ENCODE measurements at places on chromosomes 7 and 10.

- DNase-seq, result no peak
Observed at GRCh38 chr7:68936471-68937035, 661.7 kb upstream of the AUTS2 start.

GRCh38 chr10:42149027-42149700 lies 489.2 kb downstream of the ZNF33B start:
- no peak for DNase-seq

- DNase-seq, result no peak
Observed at GRCh38 chr7:30366606-30367005, 82.2 kb downstream of the ZNRF2 start.

DNA sequence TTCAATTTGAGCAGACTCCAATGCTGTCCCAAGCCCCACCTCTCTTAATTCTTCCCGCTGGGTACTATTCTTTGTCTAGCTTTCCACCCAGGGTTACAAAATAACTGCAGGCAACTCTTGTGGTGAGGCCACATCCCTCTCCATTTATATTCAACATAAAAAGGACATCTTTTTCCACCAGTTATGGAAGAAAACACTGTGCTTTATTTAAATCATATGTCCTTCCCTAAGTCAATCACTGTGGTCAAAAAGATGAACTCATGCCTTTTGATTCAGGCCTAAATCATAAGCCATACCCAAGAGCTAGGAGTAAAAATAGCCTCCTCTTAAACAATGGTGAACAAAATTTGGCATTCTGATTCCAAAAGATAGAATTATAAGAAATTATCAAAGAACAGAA lies 386.0 kb downstream of the SEMA3D start:
- no peak for DNase-seq

GRCh38 chr10:5317547-5318107 lies 47.1 kb upstream of the UCN3 start:
- no peak for DNase-seq

DNA sequence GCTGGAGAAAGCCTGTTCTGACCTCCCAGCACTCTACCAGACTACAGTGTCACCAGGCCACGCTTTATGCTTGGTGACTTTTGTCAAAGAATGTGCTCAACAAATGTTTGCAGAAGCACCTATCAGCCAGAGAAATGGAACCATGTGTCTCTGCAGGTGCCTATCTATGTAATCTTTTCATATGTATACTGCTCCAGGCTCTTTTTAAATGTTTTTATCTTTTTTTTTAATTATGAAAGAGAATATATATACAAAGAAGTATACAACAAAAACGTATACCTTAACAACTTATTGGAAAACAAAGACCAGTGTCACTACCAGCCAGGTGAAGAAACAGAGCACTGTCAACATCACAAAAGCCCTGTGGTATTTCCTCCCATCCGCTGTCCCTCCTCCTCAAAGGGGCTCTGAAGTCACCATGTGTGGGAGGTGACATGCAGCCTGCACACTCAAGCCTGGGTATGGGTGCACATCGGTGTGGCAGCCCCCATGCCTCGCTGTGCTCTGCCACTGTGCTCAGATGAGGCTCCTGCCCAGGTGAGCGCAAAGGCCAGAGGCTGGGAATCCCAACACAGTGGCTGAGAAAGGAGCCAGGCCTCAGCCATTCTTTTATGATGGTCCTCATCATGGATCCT lies 120.6 kb downstream of the CLEC2L start:
- no peak for DNase-seq

GRCh38 chr7:133562621-133563020 lies 309.7 kb downstream of the EXOC4 start:
- no peak for DNase-seq

DNA sequence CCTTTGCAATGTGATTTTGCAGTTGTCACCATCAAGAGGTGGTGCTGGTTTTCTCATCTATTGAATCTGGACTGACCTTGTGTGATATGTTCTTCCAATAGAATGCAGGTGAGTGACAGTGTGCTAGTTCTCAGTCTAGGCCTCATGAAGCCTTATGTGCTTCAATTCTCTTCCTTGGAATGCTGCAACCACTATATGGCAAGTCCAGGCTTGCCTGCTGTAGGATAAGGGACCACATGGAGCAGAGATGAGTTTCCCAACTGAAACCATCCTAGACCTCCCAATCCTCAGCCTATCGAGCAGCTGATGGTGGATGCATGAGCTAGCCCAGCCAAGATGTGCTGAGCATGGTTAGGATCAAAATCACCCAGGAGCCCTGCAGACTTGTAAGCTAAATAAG lies 32.6 kb upstream of the ARHGAP21 start:
- DNase-seq, result no peak

DNA sequence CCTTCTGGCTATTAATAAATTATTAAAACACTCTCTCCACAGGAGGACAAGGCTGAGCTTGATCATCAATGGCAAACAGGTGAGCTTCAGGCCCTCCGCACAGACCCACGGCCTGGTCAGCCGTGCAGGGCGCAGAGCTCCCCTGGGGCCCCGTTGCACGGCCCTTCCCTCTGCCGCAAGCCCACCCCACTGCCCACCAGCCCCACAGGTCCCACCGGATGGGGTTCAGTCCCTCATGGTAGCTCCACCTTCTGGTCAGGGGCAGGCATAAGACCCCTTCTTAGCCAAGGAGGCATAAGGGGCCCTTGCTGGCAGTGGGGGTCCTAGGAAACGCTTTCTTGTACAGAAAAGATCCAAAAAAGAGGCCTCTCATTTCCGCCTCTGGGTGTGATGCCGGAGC lies 84.6 kb downstream of the MAD1L1 start:
- DNase-seq, result no peak

DNA sequence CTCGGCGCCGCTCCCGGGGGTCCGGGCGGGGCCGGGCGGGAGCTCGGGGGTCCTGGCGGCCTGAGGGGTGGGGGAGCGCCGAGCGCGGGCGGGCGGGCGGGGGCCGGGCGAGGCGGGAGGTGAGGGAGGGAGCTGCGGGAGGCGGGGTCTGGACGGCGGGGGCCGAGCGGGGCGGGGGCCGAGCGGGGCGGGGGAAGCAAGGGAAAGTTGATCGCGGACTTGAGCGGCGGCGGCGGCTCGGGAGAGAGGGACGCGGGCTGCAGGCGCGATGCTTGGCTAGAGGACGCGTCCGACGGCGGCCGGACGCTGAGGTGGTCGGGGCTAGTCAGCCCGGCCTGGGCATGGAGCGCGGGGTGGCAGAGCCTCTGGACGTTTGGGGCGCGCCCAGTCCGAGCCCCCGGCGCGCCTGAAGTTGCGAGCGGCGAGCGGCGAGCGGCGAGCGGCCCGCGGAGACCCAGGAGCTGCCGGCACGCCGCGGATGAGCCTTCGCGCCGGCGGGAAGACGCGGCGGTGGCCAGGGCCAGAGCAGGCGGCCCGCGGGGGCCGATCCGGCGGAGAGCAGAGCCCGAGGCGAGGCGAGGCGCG lies at the start of gene CDH23:
Gene CDH23, plus strand, starts transcription at position 210 of the 585 bp plus-strand sequence. CDS start 42,912 bp downstream, outside the sequence.
- no peak for DNase-seq

DNA sequence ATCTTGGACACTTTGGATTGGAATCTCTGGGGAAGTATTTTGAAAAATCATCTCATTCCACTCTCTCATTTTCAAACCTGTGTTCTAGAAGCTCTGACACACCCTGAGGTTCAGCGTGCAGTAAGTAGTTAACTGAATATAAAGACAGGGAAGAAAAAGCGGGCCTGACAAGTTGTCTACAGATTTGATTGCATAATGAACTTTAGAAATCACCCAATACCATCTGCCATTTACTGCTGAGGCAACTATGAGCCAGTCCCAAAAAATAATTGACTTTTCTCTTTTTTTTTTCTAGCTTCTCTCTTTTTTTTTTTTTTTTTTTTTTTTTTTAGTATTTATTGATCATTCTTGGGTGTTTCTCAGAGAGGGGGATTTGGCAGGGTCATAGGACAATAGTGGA lies 29.5 kb downstream of the CDC123 start:
- DNase-seq, result no peak

DNA sequence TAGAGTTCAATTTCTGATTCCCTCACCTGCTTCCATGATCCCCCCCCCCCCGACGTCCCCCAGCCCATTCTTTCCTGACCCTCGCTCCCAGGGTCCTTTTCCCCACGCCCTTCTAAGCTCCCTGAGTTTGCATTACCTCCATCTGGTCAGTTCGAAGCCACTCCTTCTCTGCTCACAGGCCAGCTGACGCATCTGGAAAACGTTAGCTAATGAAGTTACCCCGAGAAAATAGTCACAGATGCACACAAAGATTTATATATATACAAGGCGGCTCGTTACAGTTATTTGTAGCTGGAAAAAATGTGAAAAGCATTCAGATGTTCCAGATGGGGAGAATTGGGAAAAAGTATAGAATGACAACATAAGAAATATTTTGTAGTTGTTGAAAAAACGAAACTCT lies 630.0 kb upstream of the FOXK1 start:
- DNase-seq, result no peak

DNA sequence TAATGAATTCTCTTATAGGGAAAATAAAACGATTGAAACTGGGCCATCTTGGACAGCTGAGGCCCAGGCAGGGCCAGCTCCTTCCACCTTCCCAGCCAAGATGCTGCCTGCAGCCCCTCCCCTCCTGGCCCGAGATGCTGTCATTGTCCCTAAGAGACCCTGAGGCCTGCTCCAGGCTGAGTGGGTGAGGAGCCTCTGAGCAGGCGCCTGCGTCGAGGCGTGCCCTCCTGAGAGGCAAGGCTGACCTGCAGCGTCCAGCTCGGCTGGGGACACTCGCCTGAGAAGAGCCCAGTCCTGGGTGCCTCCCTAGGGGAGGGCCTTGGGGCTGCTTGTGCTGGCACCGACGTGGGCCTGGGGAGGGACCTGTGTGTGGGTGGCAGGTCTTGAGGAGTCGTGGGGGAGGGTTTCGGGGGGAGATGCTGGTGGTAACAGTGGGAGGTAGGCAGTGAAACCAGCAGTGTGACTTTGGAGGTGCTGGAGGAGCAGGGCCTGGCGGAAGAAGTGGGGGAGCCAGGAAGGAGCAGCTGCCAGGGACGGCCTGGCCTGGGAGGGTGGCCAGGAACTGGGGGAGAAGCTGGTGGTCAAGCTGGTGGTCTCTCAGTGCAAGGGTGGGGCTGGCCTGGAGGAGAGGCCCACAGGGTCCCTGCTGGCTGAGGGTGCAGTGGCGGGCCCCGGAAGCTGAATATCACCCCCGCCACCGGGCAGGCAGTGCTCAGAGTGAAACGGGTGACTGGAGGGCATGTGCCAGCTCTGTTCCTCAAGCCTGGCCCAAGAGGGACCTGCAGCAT lies 7.9 kb downstream of the GPR146 start:
- no peak for DNase-seq

GRCh38 chr7:12069757-12070156 lies 141.3 kb upstream of the TMEM106B start:
- DNase-seq, result no peak
